ENCODE measurements at places on chromosomes 7 and 10.

DNA sequence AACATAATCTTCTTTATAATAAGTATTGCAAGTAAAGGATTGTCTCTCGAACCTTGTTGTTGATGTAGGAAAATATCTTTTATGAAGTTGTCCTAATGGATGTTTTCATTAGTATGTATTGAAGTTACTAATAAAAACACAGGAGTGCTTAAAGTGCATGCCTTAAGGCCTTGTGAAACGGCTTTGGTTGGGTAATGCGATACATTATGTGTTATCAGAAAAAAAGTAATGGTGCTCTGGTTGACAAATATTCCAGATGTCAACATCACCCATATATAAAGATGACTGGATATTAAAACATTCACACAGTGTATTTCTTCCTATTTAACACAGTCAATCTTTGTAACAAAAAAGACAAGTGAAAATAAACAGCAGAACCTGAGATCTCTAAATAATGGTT, 310.7 kb downstream of the PRKG1 start:
- no peak for DNase-seq

GRCh38 chr7:99070361-99070760, 73.5 kb downstream of the SMURF1 start:
- DNase-seq, result no peak

DNA sequence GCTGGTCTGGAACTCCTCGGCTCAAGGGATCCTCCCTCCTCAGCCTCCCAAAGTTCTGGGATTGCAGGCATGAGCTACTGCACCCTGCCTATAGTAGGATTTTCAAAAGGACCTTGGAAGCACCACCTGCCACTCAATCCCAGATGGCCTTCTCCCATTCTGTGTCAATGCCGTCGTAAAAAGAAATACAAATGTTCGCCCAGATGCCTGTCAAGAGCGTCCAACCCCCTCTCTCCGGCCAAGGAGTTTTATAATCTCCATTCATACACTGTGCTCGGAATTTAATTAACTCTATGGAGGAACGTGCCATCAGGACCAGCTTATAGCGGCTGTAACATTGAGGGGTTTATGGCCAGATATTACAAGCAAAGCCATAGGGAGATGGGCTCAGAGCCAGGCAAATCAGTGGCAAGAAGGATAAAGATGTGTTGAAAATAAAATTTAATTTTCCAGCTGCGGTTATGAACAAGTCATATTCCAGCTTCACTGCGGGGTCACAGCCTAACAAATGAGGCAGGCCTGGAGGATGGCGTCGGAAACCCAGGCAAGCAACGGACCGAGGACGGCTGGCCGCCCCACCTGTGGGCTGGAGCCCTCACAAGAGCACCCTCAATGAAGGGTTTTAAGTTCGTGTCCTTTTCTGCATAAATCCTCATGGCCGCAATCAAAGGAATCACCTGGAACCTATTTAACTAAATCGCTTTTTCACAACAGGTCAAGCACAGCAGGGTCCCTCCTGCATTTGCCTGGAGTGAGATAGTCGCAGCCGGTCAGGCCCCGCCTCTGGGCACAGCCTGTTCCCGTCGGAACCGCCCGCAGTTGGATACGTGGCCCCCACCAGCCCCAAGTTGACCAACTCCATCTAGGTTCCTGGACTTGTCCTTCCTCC, 374.5 kb upstream of the FOXK1 start:
- no peak for DNase-seq

DNA sequence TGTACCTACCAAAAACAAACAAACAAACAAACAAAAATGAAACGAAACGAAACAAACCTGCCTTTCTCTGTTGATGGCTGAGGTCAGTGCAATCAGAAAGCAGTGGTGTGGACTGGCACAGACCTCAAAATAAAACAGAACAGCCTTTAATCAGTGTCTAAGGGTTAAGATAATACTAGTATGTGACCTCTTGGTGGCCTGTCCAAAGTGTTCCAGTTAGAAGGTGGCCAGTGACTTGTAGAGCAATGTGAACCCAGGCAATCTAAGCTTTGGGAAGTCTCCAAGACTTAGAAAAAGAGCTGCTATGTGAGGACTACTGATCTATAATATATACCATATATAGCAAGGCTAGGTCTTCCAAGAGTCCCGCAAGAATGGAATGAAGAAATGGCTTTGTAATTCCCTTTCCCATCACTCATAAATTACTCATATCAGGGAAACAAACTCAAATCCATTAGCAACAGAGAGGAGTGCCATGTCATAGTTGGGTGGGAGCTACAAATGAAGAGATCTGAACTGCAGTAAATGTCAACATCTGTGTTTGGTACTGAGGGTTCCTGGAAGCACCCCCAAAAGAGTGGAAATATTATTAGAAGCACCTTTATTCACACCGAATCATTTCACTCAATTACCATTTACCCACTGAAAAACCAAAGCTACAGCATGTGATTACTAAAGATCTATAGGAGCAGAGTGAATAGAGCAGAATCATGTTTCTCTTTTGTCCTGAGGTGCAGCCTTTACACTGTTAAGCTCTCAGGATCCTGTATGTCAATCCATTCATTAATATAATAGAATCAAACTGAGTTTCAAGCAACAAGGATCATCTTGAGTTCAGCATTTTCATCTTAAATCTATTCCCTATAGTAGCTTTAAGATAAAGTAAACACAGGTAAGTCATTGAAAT, 28.0 kb downstream of the ABLIM1 start:
- no peak for DNase-seq

- no peak for DNase-seq
Measured at GRCh38 chr7:95929710-95930280, 157.4 kb downstream of the DYNC1I1 start.

DNA sequence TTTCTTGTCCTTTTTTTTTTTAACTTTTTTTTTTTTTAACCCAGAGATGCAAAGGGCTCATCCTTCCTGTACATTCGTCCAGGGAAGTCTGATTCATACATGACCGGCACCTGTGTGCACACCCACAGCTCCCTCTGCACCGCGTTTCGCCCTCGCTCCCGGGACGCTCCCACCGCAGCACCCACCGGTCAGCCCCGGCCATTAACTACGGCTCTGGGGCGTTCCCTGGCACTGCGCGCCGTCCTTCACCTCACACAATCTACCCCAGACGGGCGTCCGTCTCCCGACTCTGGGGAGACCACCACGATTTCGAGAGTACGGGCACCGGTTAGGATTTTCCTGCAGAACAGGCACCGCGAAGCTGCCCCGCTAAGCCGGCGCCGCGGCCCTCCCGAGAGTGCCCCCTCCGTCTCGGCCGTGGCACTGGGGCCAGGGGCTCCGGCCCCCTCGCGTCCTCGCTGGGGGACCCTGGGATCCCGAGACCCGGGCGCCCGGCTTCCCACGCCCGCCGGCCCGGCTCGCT, 452 bp downstream of the ATE1 start:
- DNase-seq, result no peak

GRCh38 chr7:25559581-25560367, 331.5 kb upstream of the NPVF start:
- DNase-seq, result no peak

DNA sequence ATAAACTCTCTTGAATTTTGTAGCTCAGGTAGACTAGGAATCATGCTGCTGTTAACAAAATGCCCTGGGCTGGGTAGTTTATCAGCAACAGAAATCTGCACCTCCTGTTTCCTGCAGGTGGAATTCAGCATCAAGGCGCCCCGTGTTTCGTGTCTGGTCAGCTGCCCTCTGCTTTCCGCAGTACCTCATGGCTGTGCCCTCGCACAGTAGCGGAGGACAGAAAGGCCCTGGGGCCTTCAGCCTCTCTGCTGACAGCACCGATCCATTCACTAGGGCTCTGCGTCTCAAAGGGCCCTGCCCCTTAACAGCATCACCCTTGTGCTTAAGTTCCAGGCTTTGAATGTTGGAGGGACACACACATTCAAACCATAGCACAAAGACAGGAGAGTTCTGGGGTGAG, 90.0 kb downstream of the DYNC2I1 start:
- DNase-seq, result no peak

- DNase-seq, result no peak
Measured at GRCh38 chr7:3879355-3880075, 578.5 kb downstream of the SDK1 start.

DNA sequence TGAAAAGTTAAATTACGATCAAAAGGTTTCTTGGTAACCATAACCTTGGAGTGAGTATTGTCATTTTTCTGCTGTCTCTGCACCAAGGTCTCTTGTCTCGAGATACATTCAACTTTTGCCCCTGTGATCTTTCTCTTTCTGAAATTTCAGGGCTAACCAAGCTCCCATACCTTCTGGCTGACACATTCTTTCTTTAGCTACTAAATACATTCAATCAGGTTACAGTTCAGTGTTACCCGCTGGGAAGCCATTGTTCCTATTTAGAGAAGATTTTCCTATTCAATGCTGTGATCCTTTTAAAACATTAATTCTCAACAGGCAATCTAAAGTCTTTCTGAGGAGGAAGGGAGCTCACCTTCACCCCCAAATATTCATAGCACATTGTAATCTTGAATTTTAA, 22.9 kb upstream of the DMTF1 start:
- DNase-seq, result no peak

DNA sequence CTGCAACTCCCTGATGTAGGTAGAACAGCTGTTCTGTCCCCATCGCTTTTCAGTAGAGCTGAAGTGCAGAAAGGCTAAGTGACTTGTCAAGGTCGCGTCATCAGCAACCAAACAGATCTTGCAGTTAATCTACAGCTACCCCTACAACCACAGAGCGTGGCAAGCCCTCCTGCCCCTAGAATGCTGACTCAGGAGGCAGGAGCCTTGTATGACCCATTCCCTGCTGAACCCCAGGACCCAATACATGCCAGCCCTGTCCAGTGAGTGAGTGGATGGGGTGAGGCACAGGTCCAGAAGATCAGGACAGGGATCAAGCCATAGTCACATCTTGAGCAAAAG, 26.6 kb upstream of the GJD4 start:
- no peak for DNase-seq

DNA sequence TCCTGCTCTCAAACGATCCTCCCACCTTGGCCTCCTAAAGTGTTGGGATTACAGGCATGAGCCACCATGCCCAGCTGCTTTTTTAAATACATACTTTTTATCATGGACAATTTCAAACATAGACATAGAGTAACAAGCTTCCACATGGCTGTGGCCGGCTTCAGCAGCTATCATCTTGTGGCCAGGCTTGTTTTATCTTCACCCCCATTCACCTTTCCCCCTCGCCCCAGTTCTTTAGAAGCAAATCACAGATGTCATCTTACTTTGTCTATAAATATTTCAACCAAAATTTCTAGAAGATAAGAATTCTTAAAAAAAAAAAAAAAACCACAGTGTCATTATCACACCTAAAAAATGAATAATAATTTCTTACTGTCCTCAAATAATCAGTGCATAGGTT, 5.9 kb downstream of the FOXK1 start:
- DNase-seq, result no peak

- DNase-seq, result no peak
Measured at GRCh38 chr7:110569486-110570205, 521.3 kb upstream of the LRRN3 start.

- DNase-seq, result no peak
Measured at GRCh38 chr10:72564596-72564995, 61.3 kb downstream of the MICU1 start.
